DMS79 (cell line): ENCODE measurements at places on chromosomes 7 and 10.

DNA sequence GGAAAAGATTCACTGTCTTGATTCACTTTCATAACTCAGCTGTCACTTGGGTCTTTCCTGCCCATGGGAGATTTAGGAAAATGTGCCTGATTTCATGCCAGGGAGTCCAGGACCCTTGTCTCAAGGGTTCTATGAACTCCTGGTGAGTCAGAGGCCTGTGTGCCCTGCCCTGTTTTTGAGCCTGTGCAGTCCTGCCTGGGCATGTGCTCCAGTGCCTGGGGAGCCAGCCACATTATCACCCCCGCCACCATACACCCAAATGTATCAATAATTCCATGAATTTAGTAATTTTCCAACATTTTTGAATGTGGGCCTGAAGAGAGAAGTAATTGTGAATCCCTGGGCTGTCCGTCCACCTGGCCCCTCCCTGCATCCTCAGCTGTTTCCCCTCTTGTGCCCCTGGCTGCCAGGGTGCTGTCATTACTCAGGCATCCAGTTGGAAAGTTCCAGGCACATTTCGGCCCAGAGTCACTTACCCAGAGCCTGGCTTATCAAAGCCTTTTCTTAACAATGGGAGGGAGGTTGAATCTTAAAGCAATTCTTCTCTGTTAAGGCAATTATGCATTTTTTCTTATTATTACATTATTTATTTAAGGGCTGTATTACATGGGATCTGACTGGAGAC is 287.8 kb upstream of the CDC14C start:
- DNase-seq = no peak

- DNase-seq = no peak
Measured at GRCh38 chr7:2452074-2452507, 24.1 kb downstream of the GRIFIN start.

DNA sequence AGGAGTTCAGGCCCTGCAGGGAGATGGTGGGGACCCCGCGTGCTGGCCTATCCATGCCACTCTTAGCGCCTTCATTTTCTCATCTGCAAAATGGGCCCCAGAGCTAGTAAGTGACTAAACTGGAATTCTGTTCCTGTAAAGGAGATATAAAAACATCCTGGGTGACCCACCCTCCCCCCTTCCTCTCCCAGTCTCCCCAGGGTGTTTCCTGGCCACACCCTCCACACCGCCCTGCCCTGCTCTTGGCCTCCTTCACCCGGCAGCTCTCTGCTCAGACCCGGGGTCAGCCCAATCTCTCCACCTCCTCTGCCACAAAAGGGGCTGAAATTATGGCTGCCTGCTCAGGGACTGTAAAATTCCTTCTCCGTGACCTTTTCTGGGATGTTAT is 70.7 kb downstream of the C10orf105 start:
- DNase-seq = no peak

GRCh38 chr10:11336722-11337162 is 274.7 kb downstream of the USP6NL start:
- no peak for DNase-seq

DNA sequence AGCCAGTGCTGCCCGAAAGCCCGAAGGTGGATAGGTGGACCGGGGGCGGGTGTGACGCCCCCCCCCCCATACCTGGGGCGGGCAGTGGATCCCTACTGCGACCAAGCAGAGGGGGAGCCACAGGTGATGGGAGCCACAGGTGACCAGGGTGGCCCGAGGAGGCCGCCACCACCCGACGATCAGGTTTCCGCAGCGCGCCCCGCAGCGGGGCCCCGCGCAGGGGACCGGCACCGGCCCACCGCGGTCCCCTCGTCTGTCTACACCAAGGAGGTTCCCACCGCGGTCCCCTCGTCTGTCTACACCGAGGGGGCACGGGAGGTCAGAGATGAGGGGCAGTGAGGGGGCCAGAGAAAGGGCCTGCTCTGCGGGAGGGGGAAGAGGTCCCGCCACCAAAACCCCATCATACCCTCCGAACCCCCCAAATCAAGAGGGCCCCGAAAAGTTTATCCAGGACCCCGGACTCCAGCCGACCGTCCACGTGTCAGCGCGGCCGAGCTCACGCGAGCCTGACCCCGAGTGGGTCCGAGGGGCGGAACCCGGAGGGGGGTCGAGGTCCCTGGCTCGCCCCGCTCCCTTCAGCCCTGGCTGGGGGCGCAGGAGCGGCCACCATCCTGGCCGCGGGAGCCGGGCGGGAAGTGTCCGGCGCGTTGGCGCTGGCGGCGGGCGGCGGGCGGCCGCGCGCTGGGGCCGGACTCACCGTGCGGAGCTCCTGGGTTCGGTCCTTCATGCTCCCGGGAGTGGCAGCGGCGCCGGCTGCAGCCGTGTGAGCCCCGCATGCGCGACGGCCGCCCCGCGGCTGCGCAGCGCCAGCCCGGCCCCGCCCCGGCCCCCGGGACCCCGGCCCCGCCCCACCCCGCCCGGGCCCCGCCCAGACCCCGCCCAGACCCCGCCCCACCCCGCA is at the start of gene STX1A:
Gene STX1A, minus strand, starts transcription at position 765 of the 901 bp plus-strand sequence. Its CDS starts 38 bp downstream, at position 727.
- no peak for DNase-seq

- no peak for DNase-seq
Measured at GRCh38 chr7:129924602-129925001, 28.2 kb downstream of the UBE2H start.

DNA sequence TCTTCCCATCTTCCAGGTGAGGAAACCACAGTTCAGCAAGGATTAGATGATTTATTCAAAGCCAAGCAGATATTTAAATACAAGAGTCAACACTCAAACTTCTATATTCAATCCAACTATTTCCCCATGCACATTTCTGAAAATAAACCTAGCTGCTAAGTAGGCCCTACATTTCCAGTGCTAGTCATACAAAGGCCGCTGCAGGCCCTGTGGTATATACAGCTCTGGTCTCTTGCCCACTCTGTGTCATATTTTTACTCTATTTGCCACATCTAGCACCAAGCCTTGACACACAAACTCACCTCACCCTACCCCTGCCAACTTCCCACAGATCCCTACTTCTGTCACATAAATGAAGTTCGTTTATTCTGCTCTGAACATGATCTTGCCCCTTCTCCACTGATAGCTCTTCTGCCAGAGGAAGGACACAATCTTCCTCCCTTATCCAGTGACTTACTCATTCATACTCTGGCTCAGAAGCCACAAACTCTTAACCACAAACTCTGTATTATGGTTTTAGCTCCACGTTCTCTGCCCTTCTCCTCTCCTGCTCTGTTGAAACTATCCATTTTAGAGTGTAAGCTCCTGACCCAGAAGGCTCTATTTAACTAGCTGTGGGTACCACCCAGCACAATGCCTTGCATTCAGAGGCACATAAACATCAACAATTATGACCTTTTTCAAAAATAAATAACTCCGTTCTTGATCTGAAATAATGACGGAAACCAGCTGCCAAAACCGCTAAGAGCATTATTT is 180.7 kb downstream of the CPEB3 start:
- peak; percentile 8 for DNase-seq

DNA sequence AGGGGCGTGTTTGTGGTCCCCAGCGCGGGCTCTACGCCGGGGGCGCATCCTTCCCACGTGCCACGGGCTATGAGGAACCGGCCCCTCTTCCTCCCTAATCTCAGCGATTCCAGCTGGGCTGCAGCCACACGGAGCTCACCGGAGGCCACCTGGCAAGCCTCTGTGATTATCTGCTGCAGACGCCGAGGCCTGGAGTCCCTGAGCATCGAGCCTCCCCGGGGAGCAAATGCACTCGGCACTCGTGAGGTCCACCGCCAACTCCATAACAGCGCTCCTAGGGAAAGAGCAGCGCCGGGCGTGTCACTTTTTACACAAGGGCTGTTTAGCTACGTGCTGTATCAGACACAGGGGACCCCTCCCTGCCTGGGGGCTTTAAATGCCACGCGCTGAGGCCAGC is 101.2 kb downstream of the DYNC2I1 start:
- peak; percentile 51 for DNase-seq

- no peak for DNase-seq
Measured at GRCh38 chr7:70044064-70044463, 445.8 kb downstream of the AUTS2 start.

DNA sequence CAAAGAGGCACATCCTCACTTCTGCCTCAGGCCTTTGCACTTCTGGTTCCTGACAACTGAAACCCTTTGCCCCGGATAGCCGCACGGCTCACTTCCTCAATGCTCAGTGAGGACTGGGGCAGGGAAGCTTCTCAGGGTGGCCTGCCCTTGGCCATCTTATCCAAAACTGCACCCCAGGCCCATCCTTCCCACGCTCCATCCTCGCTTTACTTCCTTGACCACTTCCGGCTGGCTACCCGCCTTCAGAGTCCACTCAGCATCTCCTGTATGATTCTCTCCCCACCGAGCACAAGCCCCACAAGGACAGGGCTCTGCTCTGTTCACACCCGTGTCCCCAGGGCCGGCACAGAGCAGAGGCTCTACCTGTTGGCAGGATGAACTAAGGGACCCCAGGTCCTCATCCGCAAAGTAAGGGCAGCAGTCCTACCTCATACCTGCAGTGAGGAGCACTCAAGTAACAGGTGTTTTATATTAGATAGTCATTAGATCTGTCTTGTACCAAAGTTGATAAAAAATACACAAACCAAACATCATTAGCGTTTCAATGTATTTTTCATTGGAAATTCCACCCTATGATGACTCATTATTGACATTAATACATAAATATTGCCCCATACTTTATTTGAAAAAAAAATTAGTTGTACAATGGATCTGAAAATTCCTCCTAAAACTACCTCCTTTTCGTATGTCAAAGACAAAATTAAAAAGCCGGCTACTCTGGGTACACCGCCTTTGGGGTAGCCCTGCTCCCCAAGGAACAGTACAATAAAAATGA is 35.0 kb downstream of the GNA12 start:
- DNase-seq = no peak

DNA sequence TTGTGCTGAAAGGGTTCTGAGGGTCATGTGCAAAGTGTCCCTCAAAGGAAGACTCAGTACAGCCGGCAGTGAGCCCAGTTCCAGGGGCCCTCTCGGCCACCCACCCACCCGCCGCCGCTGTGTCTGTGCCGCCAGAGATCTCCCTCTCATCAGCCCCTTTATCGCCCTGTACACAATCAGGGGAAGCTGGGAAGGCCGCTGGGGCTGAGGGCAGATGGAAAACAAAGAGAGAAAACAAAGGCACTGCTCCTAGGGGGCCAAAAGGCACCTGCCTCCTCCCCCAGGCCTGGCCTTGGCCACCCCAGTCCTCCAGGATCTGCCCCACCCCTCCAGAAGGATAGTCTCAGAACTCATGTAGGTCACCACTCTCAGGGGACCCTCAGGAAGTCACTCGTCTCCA is 67.0 kb downstream of the ZMIZ1 start:
- no peak for DNase-seq

- DNase-seq = no peak
Measured at GRCh38 chr7:29032146-29032545, 74.0 kb upstream of the TRIL start.

GRCh38 chr10:5951167-5951711 is 26.1 kb downstream of the IL15RA start:
- DNase-seq = no peak
